Mesothelial cell of epicardium (in vitro differentiated cells): ENCODE measurements at places on chromosomes 3 and 15.

- no peak overlapping the region for H3K4me3 ChIP-seq
- no peaks in the 10 kb centered on the region for H3K4me1 ChIP-seq
- no peaks in the 10 kb centered on the region for H3K36me3 ChIP-seq
- DNase-seq, result no peak
These were observed 156.9 kb upstream of the CNTN3 start for GRCh38 chr3:74771401-74771800.

GRCh38 chr3:34683851-34684250, 885.4 kb downstream of the PDCD6IP start:
- H3K27me3 ChIP-seq, result peaks cover 2% of the 10 kb centered on the region
- DNase-seq, result peak; percentile 53
- no peak overlapping the region for H3K4me3 ChIP-seq
- H3K27ac ChIP-seq, result no peak overlapping the region
- H3K4me1 ChIP-seq, result peaks cover 5% of the 10 kb centered on the region

- peaks cover 6% of the 10 kb centered on the region for H3K36me3 ChIP-seq
- peaks cover 40% of the 10 kb centered on the region for H3K4me1 ChIP-seq
- H3K4me3 ChIP-seq, result no peak overlapping the region
These were observed 1.7 kb upstream of the COL7A1 start for GRCh38 chr3:48596676-48597407.

- H3K4me3 ChIP-seq, result no peak overlapping the region
- H3K36me3 ChIP-seq, result no peaks in the 10 kb centered on the region
- H3K27ac ChIP-seq, result no peak overlapping the region
- H3K4me1 ChIP-seq, result no peaks in the 10 kb centered on the region
- peaks cover 15% of the 10 kb centered on the region for H3K27me3 ChIP-seq
- no peak for DNase-seq
These were observed 60.6 kb upstream of the GOLGA8B start for GRCh38 chr15:34644061-34644460.

DNA sequence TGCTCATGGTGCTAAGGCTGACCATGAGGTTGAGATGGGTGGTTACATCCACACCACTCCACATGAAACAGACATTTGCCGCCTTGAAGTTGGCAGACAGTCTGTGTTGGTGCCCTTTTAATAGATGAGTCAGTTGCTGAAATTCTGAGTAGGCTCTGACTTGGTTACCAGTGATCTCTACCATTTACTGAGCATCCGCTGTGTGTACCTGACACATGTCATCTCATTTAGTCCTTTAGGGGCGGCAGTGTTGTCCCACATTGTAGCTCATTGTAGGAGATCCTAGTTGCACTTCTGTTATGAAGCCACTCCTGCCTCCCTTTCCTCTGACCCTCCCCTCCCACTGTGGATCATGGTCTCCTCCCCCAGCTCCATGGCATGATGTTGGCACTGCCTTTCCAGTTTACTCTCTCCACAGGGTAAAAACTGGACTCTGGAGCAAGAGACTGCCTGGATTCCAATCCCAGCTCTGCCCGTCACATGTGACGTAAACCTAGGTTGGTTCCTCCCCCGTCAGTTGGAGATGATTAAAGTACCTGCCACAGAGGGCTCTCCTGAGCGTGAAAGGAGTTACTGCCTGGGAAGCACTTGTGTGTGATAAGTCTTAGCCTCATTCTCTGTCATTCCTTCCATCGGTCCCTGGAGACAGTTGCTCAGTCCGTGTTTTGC, 21.6 kb downstream of the SLCO3A1 start:
- no peak overlapping the region for H3K4me3 ChIP-seq
- DNase-seq, result no peak
- no peak overlapping the region for H3K27ac ChIP-seq
- H3K27me3 ChIP-seq, result peaks cover 11% of the 10 kb centered on the region
- H3K4me1 ChIP-seq, result peaks cover 3% of the 10 kb centered on the region

DNA sequence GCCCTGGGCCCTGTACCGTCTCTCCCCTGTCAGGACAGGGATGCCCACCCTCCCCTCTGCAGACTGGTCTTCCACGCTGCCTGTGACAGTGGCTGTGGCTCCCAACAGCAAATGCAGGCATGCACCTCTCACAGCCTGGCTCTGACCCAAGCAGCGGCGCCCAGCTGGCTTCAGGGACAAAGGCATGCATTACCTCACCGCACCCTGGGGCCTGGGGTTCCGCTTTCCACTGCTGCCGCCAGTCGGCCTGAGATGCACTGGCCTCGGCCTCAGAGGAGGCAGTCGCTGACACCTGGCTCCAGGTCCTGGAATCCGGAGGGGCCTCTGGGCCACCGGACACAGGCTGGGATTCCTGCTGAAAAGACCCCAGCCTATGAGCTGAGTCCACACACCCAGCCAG, 70.3 kb downstream of the SCN5A start:
- H3K4me3 ChIP-seq, result no peak overlapping the region
- no peak overlapping the region for H3K27ac ChIP-seq
- no peaks in the 10 kb centered on the region for H3K36me3 ChIP-seq
- DNase-seq, result peak; percentile 48
- peaks cover 5% of the 10 kb centered on the region for H3K4me1 ChIP-seq

DNA sequence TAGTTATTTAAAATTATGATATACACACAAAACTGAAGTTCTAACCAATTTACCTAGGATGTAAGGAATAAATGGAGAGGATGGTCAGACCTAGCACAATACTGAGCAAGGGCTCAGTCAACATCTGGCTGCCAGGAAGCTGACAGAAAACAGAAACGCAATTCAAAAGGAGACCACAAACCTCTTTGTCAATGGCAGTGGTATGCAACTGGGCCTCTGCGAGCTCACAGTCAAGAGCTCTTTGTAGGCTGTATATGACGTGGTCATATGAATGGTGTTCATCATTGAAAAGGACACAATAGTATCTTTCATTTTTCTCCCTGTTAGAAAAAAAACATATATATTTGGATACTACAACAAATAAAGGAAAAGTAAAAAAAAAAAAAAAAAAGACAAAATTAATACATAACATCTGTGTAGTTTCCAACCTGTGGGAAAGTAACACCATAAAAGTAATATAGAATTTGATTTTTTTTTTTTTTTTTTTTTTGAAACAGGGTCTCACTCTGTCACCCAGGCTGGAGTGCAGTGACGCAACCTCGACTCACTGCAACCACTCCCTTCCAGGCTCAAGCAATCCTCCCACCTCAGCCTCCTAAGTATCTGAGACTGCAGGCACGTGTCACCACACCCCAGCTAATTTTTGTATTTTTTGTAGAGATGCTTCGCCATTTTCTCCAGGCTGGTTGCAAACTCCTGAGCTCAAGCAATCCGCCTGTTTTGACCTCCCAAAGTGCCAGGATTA, 37.9 kb downstream of the UBR1 start:
- H3K4me3 ChIP-seq, result no peak overlapping the region
- DNase-seq, result no peak
- H3K27ac ChIP-seq, result no peak overlapping the region
- H3K4me1 ChIP-seq, result no peaks in the 10 kb centered on the region
- no peaks in the 10 kb centered on the region for H3K27me3 ChIP-seq

DNA sequence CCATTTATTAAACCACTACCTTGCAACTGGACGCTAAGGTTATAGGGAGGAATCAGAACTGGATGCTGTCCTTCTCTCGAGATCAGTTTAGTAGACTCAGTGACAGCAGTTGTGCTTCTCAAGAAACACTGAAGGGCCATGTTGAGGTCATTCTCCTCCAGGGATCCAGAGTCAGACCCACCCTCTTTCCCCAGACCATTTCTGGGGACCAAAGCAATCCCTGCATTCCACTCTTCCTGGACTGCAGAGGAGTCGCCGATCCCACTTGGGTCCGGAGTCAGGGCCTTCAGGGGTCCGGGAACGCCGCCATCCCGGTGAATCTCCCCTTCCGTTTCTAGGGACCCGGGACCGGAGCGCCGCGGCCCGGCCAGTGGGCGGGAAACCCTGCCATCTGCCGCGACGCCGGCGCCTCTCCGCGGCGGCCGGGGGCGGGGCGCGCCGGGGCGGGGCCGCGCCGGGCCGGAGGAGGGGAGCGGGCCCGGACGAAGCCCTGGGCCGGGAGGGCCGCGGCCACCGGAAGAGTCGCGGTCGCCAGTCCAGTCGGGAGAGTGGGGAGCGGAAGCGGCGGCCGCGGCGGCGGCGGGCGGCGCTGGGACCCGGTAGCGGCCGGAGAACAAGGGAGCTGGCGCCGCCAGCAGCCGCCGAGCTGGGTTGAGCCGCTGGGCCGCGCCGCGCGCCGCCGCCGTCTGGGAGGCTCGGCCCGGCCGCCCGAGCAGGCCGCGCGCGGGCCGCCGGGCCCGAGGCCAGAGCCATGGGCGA, at the start of gene DVL3:
Gene DVL3 (plus strand): TSS at position 493 of the 759 bp plus-strand sequence. CDS start 259 bp downstream, at position 752.
- H3K27ac ChIP-seq, result peak within 1 kb of the TSS; percentile 98
- peaks cover 33% of the 10 kb centered on the region for H3K4me1 ChIP-seq
- H3K4me3 ChIP-seq, result peak within 1 kb of the TSS; percentile 98

DNA sequence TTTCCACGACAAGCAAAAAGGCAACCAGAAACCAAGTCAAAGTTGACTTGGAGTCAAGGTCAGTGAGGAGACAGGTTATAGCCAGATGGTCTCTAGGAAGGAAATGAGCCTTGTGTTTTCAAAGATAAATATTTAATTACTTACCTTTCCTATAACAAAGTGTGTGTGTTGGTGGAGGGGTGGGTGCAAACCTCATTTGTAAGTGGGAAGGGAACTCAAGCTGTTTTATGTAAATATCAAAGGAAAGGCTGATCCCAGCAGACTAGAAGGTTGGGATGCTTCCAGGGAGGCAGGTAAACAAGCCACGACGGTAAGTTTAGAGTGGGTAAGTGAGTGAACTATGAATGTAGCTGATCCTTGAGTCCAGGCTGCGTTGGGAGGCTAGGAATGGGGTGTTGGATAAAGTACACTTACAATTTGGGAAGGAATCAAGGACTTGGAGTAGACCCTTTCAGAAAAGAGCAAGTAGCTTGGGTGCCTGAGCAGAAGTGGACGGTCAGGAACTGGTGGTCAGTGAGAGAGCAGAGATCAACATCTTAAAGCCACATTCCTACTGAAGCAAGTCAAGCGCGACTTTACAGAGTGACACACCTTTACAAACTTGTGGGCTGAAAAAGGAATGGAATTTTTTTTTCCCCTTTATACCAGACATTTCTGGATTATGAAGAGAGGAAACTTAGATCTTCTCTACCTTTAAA, 82.0 kb upstream of the TBL1XR1 start:
- H3K4me3 ChIP-seq, result no peak overlapping the region
- H3K27me3 ChIP-seq, result no peaks in the 10 kb centered on the region
- no peak for DNase-seq
- no peaks in the 10 kb centered on the region for H3K36me3 ChIP-seq
- H3K4me1 ChIP-seq, result peaks cover 14% of the 10 kb centered on the region
- H3K27ac ChIP-seq, result no peak overlapping the region

DNA sequence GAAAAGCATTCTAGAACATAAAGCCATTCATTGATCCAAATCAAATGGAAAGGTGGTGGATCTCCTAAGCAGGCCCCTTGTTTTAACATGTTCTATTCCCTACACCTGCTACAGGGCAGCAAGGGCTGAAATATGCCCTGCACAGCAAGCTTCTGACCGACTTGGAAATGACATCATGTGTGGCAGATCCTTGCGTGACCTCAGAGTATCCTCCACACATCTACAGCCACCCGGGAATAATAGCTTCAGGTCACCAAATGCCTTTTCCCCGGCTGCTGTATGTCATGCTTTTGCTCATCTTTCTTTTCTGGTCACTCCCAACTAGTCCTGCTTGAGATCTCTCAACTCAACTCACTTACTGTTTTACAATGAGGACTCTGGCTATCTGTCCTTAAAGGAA, 158.2 kb downstream of the ZNF385D start:
- no peak for DNase-seq
- H3K27me3 ChIP-seq, result no peaks in the 10 kb centered on the region
- peaks cover 10% of the 10 kb centered on the region for H3K4me1 ChIP-seq
- no peak overlapping the region for H3K27ac ChIP-seq

DNA sequence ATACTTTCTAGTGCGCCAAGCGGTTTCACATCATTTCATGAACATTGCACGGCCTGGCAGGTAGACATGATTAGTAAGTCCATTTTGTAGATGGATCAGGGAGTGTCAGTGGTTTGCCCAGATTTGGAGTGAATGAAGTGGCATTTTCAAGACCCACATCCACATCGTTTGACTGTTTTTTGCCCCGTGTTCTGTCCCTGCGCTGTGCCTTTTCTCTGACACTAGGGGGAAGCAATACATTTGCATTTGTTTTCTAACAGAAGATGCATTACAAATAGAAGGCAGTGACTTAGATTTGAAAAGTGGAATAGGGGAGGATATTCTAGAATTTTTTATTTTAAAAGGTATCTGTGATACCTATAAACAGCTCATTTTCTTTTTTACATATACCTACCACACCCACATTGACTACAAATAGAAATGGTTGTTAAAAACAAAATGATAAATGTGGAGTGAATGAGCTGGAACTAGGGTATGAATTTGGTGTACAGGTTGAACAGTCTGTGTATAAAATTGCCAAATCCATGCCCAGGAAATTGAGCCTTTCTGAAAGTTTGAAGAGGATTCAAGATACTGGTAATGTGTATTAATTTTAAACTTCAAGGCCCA, 98.0 kb downstream of the USP13 start:
- no peaks in the 10 kb centered on the region for H3K4me1 ChIP-seq
- no peaks in the 10 kb centered on the region for H3K27me3 ChIP-seq
- no peak for DNase-seq
- H3K36me3 ChIP-seq, result peaks cover 6% of the 10 kb centered on the region
- no peak overlapping the region for H3K4me3 ChIP-seq
- no peak overlapping the region for H3K27ac ChIP-seq

DNA sequence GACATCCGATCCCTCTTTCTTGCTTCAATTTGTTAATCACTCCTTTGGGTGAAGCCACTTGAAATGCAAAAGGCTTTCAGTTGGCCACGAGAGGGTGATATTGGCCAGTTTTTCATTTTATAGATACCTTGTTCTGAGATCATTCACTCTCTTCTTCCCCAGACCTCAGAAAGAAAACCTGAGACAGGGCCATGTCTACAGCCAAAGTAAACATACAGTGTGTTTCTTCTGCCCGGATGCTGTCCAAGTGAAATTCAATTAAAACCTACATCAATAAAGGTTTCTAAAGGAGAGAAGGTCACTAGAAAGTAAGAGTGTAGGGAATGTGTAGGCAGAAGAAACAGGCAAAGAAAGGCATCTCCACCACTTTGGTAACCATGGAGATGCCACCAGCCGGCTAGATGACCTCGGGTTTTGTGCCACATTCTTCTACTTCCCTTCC, 39.5 kb upstream of the FMN1 start:
- H3K4me3 ChIP-seq, result no peak overlapping the region
- peaks cover 2% of the 10 kb centered on the region for H3K4me1 ChIP-seq
- no peaks in the 10 kb centered on the region for H3K36me3 ChIP-seq
- peaks cover 2% of the 10 kb centered on the region for H3K27me3 ChIP-seq
- DNase-seq, result no peak
